ENCODE measurements at places on chromosomes 11 and 22.

DNA sequence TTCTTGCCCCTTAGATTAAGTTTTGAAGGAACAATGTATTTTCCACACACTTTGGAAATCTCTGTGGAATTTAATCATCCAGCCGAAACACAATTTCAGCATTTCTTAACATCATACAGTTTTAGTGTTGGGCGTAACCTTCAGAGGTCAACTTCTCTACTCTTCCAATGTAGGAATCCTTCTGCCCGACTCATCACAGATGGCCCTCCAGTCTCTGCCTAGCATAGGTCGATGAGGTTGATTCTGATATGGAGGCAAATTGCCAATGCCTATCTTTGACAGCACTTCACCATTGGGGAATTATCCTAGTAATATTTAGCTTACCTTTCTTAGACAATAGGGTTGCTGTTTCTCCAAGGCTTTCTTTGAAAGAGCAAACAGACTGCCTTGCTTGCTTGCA lies 175.7 kb upstream of the TTC12 start:
- no peak overlapping the region for H3K27ac ChIP-seq
- H3K36me3 ChIP-seq: no peaks in the 10 kb centered on the region
- H3K27me3 ChIP-seq: no peaks in the 10 kb centered on the region
- no peak for DNase-seq

DNA sequence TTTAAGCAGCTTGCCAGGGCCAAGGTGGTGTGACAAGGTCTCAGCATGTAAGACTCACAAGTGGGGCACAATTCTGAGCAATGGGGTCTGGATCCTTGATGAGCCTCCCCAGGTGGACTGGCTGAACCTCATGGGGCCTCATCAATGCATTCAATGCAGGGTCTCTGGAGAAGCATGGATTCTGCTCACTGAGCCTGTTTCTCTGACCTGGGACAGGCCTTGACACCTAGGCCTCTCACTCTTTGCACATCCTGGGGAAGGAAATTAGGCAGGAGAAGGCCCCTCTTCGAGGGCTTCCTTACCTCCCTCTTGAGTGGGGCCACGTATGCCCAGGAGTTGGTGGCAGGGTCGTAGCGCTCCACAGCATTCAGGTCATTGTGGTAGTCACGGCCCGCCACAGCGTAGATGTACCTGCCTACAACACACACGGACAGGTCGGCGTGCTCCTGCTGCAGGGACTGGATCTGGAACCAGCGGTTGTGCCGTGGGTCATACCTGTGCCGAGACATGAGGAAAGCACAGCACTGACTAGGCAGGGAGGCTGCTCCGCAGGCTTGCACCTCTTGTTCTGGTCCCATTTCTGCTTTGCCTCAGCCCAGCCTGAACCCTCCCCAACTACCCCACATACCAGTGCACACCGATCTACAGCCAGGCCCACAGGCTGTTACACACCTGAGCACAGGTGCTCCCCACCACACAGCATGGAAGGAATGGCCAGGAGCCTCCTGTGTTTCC lies 20.0 kb upstream of the SCARF2 start:
- no peaks in the 10 kb centered on the region for H3K27me3 ChIP-seq
- H3K4me1 ChIP-seq: peaks cover 3% of the 10 kb centered on the region
- DNase-seq: no peak
- no peak overlapping the region for H3K27ac ChIP-seq

DNA sequence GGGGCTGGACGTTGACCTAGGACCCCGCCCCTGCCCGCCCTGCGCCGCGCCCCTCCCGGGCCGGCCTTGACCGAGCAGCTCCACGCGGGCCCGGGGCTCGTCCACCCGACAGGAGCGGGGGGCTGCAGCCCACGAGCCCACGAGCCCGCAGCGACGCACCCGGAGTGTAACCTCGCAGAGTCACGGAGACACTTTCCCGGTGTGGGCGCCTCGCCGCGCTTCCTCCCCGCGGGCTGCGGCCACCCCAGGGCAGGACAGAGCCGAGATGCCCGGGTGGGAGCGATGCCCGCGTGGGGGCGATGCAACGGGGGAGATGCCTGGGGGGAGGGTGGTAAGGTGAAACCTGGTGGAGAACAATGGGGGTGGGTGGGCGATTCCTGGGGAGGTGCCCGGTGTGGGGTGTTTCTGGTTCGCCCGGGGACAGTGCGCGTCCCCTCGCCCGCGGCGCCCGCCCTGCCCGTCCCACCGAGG lies 4.9 kb upstream of the ZBED4 start:
- H3K4me1 ChIP-seq: peaks cover 10% of the 10 kb centered on the region
- H3K27me3 ChIP-seq: peaks cover 53% of the 10 kb centered on the region
- no peak overlapping the region for H3K4me3 ChIP-seq
- no peak overlapping the region for H3K27ac ChIP-seq

GRCh38 chr11:45799562-45799961 lies 5.4 kb upstream of the SLC35C1 start:
- no peaks in the 10 kb centered on the region for H3K4me1 ChIP-seq
- H3K4me3 ChIP-seq: no peak overlapping the region
- no peak overlapping the region for H3K27ac ChIP-seq
- DNase-seq: no peak
- H3K27me3 ChIP-seq: peaks cover 7% of the 10 kb centered on the region
- no peaks in the 10 kb centered on the region for H3K36me3 ChIP-seq

DNA sequence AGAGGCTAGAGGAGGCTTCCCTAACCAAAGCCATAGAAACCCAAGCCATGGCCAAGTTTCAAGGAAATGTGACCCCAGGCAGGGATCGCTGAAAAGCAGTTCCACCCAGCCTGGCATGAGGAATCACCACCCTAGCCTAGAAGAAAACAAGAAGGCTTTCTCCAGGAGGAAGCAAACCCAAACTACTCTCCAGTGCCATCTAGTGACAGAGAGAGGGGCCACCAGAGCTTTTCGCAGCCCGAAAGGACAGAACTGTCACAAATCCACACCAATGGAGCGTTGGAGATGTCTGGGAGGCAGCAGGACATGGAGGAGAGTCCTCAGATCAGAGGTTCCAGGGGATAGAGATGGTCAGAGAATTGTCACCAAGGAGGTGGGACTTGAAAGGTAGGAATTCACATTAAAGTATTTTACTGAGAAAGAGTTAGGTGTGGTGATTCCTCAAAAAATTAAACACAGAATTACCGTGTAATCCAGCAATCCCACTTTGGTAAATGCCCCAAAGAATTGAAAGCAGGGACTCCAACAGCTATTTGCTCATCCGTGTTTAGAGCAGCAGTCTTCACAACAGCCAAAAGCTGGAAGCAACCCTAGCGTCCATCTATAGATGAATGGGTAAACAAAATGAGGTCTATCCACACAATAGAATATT lies 67.3 kb upstream of the NUP50 start:
- H3K4me1 ChIP-seq: no peaks in the 10 kb centered on the region
- H3K36me3 ChIP-seq: no peaks in the 10 kb centered on the region
- H3K27me3 ChIP-seq: no peaks in the 10 kb centered on the region
- H3K4me3 ChIP-seq: no peak overlapping the region

GRCh38 chr11:125591649-125592304 lies 875 bp upstream of the STT3A start:
- H3K27ac ChIP-seq: peak overlapping the region; percentile 80
- H3K36me3 ChIP-seq: peaks cover 3% of the 10 kb centered on the region
- DNase-seq: peak; percentile 50

GRCh38 chr11:118450451-118450850 lies 14.2 kb downstream of the KMT2A start:
- no peaks in the 10 kb centered on the region for H3K36me3 ChIP-seq
- no peak overlapping the region for H3K27ac ChIP-seq
- no peak for DNase-seq
- no peak overlapping the region for H3K4me3 ChIP-seq
- H3K4me1 ChIP-seq: no peaks in the 10 kb centered on the region
- H3K27me3 ChIP-seq: no peaks in the 10 kb centered on the region

- no peaks in the 10 kb centered on the region for H3K36me3 ChIP-seq
- H3K27ac ChIP-seq: no peak overlapping the region
- no peaks in the 10 kb centered on the region for H3K4me1 ChIP-seq
- no peaks in the 10 kb centered on the region for H3K27me3 ChIP-seq
- no peak overlapping the region for H3K4me3 ChIP-seq
Measured at GRCh38 chr22:11627436-11627797, 3900.6 kb upstream of the OR11H1 start.

DNA sequence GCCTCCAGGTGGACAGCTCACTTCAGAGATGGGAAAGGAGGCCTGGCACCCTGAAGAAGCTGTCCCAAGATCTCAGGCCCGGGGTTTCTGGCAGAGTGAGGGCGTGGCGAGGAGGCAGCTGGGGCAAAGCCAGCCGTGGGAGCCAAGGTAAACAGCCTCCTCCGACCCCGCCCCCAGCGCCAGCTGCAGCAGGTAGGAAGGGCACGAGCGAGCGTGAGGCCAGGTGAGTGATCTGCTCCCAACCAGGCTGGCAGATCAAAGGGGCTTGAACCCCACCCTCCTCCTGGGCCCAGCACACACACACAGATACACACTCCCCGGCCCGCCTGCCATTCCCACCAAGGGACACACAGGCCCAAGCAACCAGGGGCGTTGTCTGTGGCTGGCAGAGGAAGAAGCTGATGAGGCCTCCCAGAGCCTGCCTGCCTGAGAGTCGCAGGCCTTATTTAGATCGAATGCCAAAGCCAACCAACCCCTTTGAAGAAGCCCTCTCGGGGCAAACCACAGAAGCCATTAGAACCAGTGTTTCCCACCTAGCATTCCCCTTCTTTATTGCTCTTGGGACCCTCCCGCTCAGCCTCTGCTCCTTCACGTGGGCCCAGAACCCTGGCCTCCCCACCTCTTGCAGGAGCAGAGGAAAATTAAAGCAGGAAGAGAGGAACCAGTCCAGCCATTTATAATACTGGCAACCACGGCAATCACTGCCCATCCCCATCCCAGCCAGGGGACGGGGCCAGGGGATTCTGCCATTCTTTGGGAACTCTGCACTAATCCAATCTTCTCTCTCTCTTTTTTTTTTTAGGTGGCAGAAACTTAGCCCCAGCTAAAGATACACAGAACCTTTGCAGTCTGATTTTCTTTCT lies 5.0 kb downstream of the PDGFB start:
- H3K4me1 ChIP-seq: peaks cover 48% of the 10 kb centered on the region
- H3K27ac ChIP-seq: peak overlapping the region; percentile 84
- H3K27me3 ChIP-seq: no peaks in the 10 kb centered on the region
- no peak for DNase-seq

GRCh38 chr11:66912911-66913310 lies 45.3 kb downstream of the PC start:
- H3K36me3 ChIP-seq: no peaks in the 10 kb centered on the region
- H3K4me1 ChIP-seq: peaks cover 1% of the 10 kb centered on the region
- no peak for DNase-seq
- no peak overlapping the region for H3K27ac ChIP-seq
- H3K4me3 ChIP-seq: no peak overlapping the region
- H3K27me3 ChIP-seq: no peaks in the 10 kb centered on the region

DNA sequence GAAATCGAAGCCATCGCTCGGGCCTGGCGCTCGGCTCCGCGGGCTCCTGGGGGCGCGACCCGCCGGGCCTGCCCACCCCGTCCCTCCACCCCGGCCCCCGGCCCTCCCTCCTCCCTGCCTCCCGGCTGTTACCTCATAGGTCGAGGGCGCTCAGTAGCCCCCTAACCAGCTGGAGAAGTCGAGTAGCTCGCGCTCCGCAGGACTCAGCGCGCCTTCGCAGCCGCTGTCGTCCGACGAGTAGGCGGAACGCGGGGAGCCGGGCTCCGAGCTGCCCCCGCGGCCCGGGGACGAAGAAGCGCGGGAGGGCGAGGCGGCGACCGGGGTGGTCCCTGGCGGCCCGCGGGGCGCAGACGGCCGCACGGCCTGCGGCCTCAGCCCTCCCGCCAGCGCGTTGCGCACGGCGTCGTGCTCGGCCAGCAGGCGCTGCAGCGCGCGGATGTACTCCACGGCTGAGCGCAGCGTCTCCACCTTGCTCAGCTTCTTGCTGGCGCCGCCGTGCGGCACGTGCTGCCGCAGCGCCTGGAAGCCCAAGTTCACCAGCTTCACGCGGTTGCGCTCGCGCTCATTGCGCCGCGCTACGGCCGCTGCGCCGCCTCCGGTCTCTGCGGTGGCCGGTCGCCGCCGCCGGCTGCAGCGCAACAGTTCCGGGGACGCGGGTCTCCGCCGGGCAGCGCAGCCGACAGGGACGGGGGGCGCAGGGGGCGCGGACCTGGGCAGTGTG lies 627 bp downstream of the ASCL2 start:
- peaks cover 36% of the 10 kb centered on the region for H3K27me3 ChIP-seq
- H3K27ac ChIP-seq: no peak overlapping the region
- no peaks in the 10 kb centered on the region for H3K36me3 ChIP-seq

DNA sequence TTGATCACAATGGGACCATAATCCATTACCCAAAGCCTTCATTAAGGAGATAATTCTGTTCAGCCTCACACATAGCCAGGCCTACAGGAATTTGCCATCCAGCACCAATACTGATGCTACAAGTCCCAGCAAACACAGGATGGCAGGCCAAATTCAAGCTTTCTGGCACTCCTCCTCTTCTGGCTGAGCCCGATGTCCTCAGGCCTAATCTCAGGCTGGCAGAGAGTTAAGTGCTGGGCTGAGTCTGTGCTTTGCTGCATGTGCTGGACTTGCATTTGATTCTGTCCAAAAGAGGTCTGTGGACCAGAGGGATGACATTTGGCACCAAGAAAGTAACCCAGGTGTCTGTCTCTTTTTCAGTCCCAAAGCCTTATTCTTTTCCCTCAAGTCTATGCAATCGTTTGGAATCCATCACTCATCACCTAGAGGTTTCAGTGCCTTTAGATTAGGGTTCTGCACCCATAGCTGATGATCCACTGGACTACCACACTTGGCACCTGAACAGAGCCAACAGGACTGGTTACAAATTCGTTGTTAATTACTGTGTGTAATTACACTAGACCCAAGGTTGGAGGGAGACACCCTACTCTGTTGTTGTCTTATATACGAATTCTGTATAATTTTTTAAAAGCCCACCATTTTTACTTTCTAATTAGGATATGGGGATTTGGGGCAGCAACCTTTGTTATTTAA lies 19.4 kb upstream of the LIN7C start:
- no peaks in the 10 kb centered on the region for H3K4me1 ChIP-seq
- H3K27ac ChIP-seq: no peak overlapping the region
- H3K36me3 ChIP-seq: no peaks in the 10 kb centered on the region
- no peaks in the 10 kb centered on the region for H3K27me3 ChIP-seq
- H3K4me3 ChIP-seq: no peak overlapping the region

DNA sequence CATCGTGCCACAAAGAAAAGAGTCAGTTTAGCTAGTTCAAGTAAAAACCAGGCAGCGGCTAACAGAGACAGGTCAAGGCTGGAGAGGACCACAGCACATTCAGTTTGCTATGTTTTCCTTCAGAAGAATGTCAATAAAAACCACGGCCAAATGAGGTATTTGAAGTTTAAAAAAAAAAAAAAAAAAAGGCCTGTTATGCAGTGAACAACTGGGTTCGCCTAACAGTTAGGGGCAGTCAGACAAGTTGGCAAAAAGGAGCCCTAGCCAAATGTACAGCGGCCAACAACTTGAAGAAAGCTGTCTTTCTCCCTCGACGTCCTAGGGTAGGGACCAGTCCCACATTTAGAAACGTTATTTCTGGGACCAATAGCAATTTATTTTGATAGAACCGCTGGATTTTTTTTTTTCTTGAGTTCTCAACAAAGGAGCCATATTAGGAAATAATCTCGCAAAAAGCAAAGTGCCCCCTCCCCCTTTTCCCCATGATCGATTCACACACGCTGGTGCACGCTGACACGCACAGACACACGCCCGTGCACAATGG lies 237.8 kb downstream of the TTC28 start:
- peak overlapping the region; percentile 63 for H3K4me3 ChIP-seq
- no peak for DNase-seq
- no peaks in the 10 kb centered on the region for H3K4me1 ChIP-seq
- no peak overlapping the region for H3K27ac ChIP-seq
